ENCODE measurements at places on chromosomes 3 and 15.

GRCh38 chr15:64828985-64829384 lies 3.5 kb upstream of the PIF1 start:
- H3K27ac ChIP-seq = no peak overlapping the region
- peaks cover 5% of the 10 kb centered on the region for H3K27me3 ChIP-seq
- H3K4me1 ChIP-seq = peaks cover 8% of the 10 kb centered on the region
- DNase-seq = no peak
- peaks cover 4% of the 10 kb centered on the region for H3K36me3 ChIP-seq

DNA sequence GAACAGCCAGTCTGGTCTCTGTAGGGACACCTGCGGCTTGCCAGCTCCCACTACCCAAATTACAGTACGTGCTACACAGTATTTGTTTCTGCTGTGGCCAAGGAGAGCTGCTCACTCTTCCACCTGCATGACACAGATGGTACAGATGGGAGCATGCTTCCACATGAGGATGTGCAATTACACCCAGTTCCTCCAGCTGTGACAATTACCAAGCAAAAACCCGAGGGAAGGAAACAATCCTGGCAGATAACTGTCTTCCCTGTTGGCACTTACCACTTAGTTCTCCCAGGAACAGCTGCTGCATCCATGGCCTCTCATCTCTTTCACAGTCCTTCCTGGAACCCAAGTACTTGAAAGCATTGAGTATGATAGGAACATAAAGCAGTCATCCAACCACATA lies 34.4 kb downstream of the DET1 start:
- H3K27ac ChIP-seq = no peak overlapping the region
- H3K4me1 ChIP-seq = peaks cover 5% of the 10 kb centered on the region
- no peak overlapping the region for H3K4me3 ChIP-seq
- no peaks in the 10 kb centered on the region for H3K27me3 ChIP-seq
- DNase-seq = no peak

DNA sequence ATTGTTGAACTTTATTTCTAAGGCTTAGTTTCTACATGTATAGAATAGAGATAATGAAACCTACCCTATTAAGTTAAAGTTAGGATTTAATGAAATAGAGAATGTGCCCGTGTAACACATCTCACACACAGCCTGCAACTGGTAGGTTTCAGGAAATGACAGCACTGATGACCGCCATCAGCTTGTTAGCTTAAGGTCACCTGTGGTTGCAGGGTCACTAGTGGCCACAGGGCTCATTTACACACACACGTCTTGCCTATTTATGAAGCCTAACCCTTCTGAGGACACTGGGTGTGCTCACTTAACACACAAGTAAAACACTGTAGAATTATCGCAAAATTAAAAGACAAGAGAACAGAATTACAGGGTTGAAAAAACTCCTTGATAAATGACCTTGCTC lies 20.1 kb downstream of the CHRM5 start:
- H3K4me3 ChIP-seq = no peak overlapping the region
- DNase-seq = no peak
- no peaks in the 10 kb centered on the region for H3K27me3 ChIP-seq
- peaks cover 2% of the 10 kb centered on the region for H3K36me3 ChIP-seq
- no peak overlapping the region for H3K27ac ChIP-seq
- H3K4me1 ChIP-seq = peaks cover 13% of the 10 kb centered on the region

GRCh38 chr15:71755092-71755970 lies 55.0 kb upstream of the NR2E3 start:
- peaks cover 2% of the 10 kb centered on the region for H3K36me3 ChIP-seq
- DNase-seq = no peak
- H3K27ac ChIP-seq = no peak overlapping the region
- peaks cover 22% of the 10 kb centered on the region for H3K27me3 ChIP-seq
- H3K4me1 ChIP-seq = no peaks in the 10 kb centered on the region
- no peak overlapping the region for H3K4me3 ChIP-seq

DNA sequence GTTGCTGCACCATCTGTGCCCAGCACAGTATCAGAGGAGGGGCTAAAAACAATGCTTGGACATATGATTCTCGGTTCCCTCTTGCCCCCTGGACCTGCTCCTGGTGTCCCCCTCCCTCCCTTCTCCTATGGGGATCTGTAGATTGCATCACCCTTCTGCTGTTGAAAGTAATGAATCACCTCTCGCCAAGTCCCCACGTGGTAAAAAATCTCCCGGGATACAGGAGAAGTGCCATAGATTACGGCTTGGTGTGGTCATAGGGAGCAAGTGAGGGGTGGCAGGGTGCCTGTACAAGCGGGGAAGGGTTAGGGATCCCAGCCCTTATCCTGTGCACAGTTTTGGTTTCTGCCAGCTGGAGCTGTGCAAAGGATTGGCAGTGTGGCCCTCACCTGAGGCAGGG lies 37.7 kb downstream of the AMOTL2 start:
- H3K27ac ChIP-seq = no peak overlapping the region
- H3K36me3 ChIP-seq = no peaks in the 10 kb centered on the region
- no peaks in the 10 kb centered on the region for H3K27me3 ChIP-seq
- DNase-seq = no peak
- H3K4me3 ChIP-seq = no peak overlapping the region
- no peaks in the 10 kb centered on the region for H3K4me1 ChIP-seq

DNA sequence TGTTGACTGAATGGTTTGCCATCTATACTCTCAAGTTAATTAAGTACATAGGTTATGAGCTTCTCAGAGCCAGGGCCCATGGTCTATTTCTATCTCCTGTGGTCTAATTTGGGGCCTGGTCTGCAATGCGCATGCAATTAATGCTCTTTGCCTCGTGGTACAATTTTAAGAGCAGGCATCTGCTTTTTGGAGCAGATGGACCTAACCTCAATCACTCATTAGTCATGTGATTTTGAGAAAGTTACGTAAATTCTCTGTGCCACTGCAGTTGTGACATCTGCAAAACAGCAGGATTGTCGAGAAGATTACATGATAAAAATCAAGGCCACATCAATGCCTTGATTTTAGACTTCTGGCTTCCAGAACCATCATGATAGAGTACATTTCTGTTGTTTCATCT lies 543.7 kb upstream of the ADAMTS9 start:
- H3K4me1 ChIP-seq = no peaks in the 10 kb centered on the region
- no peaks in the 10 kb centered on the region for H3K27me3 ChIP-seq
- no peak for DNase-seq
- H3K27ac ChIP-seq = no peak overlapping the region

DNA sequence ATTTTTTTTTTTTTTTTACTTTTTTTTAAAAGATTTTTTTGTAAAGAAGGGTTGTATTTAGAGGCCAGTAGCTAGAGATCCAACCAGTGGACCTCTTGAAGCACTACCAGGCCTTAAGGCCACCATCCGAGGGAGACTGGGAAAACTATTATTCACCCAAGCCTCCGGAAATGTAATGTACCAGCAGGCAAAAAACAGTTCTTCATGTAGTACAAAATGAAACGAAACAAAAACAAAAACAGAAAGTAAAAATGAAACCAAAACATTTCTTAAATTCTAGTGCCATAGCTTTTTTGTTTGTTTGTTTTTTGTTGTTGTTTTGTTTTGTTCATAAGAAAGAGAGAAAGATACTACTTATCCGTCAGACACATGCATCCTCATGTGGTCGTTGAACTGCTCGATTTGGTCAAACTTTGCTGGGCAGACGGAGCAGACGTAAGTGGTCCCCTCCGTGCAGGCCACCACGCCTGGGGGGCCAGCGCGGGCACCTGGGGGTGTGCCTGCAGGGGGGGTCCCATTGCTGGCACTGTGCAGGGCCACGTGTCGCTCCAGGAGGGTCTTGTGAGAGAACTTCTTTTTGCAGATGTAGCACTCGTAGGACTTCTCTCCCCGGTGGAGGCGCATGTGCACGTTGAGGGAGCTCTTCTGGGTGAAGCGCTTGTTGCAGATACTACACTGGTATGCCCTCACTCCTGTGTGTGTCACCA lies 45.0 kb downstream of the TIGIT start:
- H3K4me1 ChIP-seq = peaks cover 32% of the 10 kb centered on the region
- no peak overlapping the region for H3K4me3 ChIP-seq
- no peak for DNase-seq
- no peak overlapping the region for H3K27ac ChIP-seq

DNA sequence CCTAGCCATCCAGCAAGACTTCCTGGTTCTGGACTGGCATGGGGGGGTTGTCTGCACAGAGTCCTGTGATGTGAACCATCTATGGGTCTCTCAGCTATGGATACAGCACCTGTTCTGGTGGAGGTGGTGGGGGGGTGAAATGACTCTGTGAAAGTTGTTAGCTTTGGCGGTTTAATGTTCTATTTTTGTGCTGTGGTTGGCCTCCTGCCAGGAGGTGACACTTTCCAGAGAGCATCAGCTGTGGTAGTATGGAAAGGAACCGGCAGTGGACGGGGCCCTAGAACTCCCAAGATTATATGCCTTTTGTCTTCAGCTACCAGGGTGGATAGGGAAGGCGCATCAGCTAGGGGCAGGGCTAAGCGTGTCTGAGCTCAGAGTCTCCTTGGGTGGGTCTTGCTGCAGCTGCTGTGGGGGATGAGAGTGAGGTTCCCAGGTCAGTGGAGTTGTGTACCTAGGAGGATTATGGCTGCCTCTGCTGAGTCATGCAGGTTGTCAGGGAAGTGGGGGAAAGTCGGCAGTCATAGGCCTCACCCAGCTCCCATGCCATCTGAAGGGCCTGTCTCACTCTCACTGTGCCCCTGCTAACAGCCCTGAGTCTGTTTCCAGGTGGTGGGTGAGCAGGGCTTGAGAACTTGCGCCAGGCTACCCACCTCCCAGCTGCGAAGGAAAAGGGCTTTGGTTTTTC lies 7.1 kb upstream of the LARS2 start:
- H3K4me1 ChIP-seq = peaks cover 4% of the 10 kb centered on the region
- peak overlapping the region; percentile 6 for H3K27ac ChIP-seq
- H3K36me3 ChIP-seq = peaks cover 2% of the 10 kb centered on the region
- no peaks in the 10 kb centered on the region for H3K27me3 ChIP-seq
- no peak for DNase-seq

GRCh38 chr15:75903331-75904239 lies at the start of gene FBXO22:
Gene FBXO22, plus strand, starts transcription at chr15:75903878. Its CDS starts 86 bp downstream, at chr15:75903964.
- DNase-seq = peak; percentile 95
- H3K4me1 ChIP-seq = peaks cover 39% of the 10 kb centered on the region
- peaks cover 22% of the 10 kb centered on the region for H3K36me3 ChIP-seq

DNA sequence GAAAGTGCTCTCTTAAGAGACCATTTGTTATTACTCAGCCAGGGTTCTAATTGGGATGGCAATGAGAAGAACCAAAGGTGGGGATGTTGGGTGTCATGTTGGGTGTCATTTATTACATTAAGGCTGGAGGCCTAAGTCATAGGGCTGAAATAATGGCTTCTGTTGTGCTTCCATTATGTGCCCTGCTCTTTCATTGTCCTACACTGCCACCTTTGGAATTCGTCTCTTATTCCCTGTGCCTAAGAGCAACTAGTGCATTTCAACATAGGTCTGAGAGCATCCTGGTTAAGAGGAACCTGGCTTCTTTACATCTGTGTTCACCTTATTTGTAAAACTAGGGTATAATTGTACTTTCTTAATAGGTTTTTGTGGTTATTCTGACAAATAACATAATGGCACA lies 32.2 kb downstream of the RIOX2 start:
- H3K4me1 ChIP-seq = peaks cover 11% of the 10 kb centered on the region
- H3K4me3 ChIP-seq = no peak overlapping the region
- H3K27me3 ChIP-seq = no peaks in the 10 kb centered on the region
- no peak overlapping the region for H3K27ac ChIP-seq
- no peak for DNase-seq
- peaks cover 16% of the 10 kb centered on the region for H3K36me3 ChIP-seq

DNA sequence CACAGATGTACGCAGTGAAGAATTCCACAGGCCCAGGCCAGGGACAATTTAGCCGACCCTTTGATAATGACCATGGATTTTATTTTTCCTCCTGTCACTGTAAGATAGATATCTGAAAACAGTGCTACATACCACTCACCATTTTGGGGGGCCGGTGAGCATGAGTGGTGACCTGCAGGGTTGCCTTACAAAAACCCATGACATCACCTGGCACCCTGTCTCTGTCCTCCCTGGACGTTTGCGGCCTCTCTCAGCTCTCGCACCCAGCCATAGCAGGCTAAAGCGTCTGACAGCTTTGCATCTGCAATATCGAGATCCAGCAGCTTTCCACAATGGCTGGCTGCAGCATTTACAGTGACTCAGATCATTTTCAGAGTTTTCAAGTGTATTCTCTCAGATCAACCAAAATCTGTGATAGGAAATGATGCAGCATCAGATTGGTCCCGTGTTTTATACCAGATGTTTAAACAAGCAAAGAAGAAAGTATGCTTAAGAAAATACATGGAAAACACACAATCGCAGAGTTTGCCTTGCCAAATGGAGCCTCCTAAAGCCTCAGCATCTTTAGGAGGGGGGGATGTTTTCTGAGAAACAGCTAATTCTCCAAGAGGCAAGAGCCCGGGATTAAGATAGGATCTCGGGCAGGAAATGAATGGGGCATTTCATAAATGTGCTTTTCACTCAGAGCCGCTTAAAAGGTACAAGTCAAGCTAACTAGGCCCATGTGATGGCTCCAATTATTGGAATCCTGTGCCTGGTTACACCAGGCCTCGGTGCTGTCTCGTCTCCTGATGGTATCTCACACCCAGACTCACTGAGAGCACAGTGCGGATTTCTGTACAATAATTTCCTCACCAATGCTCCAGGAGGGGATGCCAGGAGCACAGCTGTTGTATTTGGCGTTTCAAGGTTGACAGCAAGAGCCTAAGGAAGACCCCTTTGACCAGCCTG lies 257.3 kb downstream of the XXYLT1 start:
- DNase-seq = no peak
- H3K36me3 ChIP-seq = no peaks in the 10 kb centered on the region
- H3K27me3 ChIP-seq = no peaks in the 10 kb centered on the region
- peaks cover 5% of the 10 kb centered on the region for H3K4me1 ChIP-seq
- H3K4me3 ChIP-seq = no peak overlapping the region

GRCh38 chr3:178500631-178501030 lies 35.6 kb upstream of the KCNMB2 start:
- no peaks in the 10 kb centered on the region for H3K27me3 ChIP-seq
- no peak overlapping the region for H3K27ac ChIP-seq
- DNase-seq = no peak
- no peaks in the 10 kb centered on the region for H3K36me3 ChIP-seq
- H3K4me3 ChIP-seq = no peak overlapping the region

DNA sequence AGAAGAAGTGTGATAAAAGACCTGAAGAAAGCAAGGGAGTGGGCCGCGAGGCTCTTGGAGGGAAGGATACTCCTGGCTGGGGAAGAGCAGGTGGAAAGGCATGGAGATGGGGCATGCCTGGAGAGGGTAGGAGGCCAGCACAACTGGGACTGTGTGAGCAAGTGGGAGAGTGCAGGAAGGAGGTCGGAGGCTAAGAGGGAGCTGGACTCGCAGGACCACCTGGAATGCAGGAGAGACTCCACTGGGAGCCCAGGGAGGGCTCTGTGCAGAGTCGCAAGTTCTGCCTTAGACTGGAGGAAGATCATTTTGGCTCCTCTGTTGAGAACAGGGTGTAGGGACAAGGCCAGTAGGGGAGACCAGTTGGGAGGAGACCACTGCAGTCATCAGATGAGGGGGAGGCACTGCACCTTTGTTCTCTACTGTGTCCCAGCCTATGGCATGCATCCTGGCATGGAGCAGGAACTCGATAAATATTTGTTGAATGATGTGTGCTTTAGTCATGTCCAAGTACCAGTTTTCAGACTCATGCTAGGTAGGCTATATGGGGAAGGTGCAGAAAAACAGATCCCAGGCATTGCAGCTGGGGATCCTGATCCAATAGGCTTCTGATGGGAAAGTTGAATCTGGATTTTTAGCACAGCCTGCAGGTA lies 13.7 kb downstream of the FAM107A start:
- no peak overlapping the region for H3K27ac ChIP-seq
- no peaks in the 10 kb centered on the region for H3K36me3 ChIP-seq
- H3K4me3 ChIP-seq = no peak overlapping the region
- no peaks in the 10 kb centered on the region for H3K4me1 ChIP-seq
- no peak for DNase-seq
- no peaks in the 10 kb centered on the region for H3K27me3 ChIP-seq
